ENCODE measurements at places on chromosomes 11 and 22.

DNA sequence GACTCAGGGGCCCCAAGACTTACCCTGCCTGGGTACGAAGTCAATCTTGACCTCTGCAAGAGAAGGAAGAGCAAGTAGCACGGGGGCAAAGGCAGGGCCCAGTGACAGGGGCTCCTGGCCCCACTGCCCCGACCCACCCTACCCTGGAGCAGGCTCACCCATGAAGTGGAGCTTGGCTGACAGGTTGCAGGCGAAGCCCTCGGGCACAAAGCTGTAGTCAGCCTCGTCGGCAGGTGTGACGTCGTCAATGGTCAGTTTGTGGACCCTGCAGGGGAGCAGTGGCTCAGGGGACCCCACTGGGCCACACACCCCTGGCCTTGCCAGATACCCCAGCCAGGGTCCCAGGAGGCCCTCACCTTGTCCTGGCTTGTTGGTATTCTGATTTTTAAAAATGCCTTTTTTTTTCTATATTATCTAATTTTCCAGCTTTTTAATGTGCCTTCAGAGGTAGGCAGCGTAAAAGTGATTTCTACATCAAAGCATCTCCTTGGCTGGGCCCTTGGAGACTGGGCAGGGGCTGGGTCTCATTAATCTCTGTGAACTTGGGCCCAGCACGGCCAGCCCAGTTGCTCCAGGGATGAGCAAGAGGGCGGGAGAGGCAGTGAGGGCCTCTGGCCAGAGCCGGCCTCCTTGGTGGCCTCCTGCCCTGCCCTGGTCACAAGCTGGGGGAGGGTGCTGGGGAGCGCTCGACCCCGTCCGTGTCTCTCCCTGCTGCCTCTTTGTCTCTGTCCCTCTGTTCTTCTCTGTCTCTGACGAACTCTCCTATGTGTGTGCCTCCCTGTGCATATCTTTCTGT is 11.3 kb downstream of the MYBPC3 start:
- DNase-seq, result no peak

DNA sequence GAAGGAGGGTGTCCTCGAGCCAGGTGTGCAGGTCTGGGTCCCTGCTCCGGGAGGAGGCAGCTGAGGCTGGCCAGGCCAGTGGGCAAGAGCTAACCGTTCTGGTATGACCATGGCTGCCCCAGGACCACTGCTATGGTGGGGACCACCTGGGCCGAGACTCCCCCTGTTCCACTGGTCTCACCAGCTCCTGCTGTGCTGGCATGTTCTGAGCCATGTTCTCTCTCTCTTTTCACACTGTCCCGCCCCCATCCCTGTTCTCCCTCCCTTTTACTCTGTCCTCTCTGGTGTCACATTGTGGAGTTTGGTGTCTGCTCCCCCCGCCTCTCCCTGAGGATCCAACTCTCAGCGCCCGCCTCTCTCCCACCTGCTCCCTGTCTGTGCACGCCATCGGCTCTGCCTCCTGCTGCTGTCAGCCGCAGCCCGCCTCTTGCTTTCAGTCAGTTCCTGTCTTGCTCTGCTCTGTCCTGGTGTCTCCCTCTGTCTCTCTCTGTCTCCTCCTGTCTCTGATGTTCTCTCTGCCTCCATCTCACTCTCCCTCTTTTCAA is 66.4 kb downstream of the LRRC32 start:
- DNase-seq, result no peak

- peak; percentile 47 for DNase-seq
These were observed at the start of gene CEND1 for GRCh38 chr11:789943-790342. Gene CEND1, minus strand, starts transcription at chr11:790090. Its CDS starts 1,514 bp downstream, at chr11:788576.

DNA sequence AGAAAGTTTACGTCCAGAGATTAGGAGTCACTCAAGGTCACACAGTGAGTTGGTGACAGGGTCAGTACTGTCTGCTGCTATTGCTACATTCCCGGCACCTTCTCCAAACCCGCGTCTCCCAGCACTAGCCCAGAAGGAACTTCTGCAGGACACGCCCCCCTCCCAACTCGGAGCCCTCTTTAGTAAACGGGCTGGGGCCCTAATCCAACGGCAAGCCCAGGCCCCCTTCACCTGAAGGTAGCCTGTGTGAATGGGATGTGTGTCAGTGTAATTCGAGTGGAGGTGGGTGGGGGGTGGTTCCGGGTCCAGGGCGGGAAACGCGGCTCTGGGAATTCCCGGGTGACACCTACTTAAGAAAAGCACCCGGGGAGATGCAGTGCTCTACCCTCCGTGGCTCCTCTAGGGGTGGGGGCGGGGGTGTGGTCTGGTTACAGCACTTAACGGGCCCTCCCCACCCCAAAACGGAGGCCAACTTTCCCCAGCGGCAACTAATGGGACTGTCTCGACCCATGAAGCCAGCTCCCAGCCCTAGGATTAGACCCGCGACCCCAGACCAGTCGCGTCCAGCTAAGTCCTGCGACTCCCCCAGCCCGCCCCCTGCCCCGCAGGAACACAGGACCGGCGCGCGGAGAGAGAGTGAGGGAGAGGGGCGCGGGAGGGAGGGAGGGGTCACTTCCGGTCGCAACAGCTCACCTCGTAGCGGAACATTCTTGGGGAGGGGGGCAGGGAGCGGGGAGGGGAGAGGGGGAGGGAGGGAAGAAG is 468 bp downstream of the PATL1 start:
- DNase-seq, result no peak

- no peak for DNase-seq
These were observed 17.2 kb downstream of the KCNQ1 start for GRCh38 chr11:2461956-2462542.

All from activated CD4-positive, alpha-beta T cell treated with anti-CD3 and anti-CD28 coated beads, Interleukin-2, amount 10 ng/mL, durations not matched to agents 7 days and 5 days (primary cell).